ENCODE measurements at places on chromosomes 13 and 19. TPM values are rescaled to one million over a fixed set of nuclear protein-coding genes. Genes with fewer than 3 reads are reported as not detected.

DNA sequence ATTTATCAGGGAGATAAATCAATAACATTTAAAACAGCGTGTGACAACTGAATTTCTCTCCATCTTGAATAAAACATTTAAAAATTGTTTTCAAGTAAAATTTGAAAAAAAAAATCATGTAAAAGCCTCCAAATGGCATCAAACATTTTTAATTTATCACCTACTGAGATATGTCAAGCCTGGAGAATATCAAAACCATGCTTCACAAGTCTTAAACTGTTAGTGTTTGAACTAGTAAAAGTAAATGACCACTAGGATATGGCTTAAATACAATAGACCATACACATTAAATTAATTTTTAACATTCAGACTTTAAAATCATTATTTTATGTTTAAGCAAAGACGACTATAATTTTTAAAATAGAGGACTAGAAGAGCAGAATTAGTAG is 281.9 kb downstream of the DCLK1 start:
- DNase-seq: no peak

- DNase-seq: no peak
Observed at GRCh38 chr13:84237143-84237542, 354.9 kb upstream of the SLITRK1 start.

DNA sequence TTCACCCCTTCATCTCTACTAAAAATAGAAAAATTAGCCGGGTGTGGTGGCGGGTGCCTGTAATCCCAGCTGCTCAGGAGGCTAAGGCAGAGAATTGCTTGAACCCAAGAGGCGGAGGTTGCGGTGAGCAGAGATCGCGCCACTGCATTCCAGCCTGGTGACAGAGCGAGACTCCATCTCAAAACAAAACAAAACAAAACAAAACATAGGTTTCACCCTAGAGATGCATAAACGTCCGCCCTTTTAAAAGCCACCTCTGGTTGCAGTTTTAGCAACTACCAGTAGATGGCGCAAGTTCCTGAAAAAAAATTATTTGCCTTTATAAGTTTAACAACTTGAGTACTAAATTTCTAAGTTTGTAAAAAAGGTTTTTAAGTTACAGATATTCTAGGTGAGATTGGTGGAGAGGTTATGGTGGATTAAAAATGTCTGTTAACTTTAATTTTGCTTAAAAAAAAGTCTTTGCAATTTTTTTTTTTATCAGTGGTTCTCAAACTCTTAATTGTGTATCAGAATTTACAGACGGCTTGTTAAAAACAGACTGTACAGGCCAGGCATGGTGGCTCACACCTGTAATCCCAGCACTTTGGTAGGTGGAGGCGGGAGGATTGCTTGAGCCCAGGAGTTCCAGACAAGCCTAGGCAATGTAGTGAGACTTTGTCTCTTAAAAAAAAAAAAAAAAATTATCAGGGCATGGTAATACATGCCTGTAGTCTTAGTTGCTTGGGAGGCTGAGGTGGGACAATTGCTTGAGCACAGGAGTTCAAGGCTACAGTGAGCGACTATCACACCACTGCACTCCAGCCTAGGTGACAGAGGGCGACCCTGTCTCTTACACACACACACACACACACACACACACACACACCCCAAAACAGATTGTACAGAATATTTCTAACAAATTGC is 42.1 kb downstream of the NAA16 start:
- peak; percentile 24 for DNase-seq

DNA sequence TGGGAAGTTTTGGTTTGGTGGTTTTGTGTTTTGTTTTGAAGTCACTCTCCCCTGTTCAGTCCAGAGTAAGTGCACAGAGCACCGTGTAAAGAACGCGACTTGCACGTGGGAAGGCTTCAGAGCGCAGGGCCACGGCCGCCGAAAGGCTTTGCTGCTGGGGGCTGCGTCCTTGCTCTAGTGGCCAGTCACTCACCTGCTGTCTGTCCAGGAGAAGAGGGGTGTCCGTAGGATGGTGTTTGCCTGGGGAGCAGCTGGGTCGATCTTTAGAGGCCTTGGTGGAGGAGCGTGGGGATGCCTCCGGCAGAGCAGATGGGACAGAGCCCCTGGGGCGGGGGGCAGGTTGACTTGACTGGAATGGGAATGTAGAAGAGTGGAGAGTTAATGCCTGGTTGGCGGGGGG is 116.6 kb upstream of the MCF2L start:
- DNase-seq: no peak

SMIM24 gene
- total RNA-seq: 1.5 TPM

DNA sequence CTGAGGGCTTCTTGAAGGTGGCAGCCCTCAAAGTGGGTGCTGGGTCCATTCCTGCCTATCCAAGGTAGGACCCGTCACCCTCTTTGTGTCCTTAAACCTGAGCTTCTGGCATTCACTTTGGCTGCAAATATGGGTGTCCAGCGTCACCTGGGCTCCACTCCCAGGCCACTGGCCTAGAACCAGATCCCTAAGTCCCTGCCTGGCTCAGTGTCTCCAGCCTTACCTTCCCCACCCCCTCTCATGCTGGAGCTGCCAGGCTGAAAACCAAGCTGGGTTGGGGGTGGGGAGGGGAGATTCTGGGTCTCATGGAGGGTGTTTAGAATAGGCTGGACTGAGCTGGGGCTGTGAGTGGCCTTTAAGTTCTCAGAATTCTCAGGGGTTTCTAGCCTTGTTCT is 12.4 kb downstream of the PDE4A start:
- DNase-seq: no peak

Data from Calu3 (cell line).